ENCODE measurements at places on chromosomes 5 and 9. TPM values are rescaled to one million over a fixed set of nuclear protein-coding genes. Genes with fewer than 3 reads are reported as not detected.

- peak overlapping the region; percentile 55 for H3K27ac ChIP-seq
- no peaks in the 10 kb centered on the region for H3K27me3 ChIP-seq
- H3K36me3 ChIP-seq = no peaks in the 10 kb centered on the region
- peaks cover 19% of the 10 kb centered on the region for H3K4me1 ChIP-seq
- DNase-seq = peak; percentile 88
Measured at GRCh38 chr5:997001-997474, 11.6 kb upstream of the NKD2 start.

The FAM221B gene
- total RNA-seq = not detected

DNA sequence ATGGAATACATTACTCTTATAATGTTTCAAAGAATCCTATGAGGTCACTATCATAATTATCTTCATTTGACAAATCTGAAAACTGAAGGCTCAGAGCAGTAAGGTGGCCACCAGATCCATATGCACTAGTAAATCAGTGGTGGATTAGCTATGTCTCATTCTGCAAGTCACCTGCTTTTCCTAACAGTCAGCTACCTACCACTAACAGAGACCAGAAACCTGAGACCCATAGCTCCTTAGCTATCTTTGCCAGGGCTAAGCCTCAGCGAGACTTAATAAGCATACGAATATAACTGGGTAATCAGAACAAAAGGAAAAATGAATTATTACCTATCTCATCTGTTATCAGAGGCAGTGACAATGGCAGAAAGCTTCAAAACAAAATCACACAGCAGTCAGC, 118.7 kb downstream of the AUH start:
- H3K4me3 ChIP-seq = no peak overlapping the region
- no peak for DNase-seq
- no peaks in the 10 kb centered on the region for H3K4me1 ChIP-seq
- no peak overlapping the region for H3K27ac ChIP-seq
- no peaks in the 10 kb centered on the region for H3K36me3 ChIP-seq

DNA sequence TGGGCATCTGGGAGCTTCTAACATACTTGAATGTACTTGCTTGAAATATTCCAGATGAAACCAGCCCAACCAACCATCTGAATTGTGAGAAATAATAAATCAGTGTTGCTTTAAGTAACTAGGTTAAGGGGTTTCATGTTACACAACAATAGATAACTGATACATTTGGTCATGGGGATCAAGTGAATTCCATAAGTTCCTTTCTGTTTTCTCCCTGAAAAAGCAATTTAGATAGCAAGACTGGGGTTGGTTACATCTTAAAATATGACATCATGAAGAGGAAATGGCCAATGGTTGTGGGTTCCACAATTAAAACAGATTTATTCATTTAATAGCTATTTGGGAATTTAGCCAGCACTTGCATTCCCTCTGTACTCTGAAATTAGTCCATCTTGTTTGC, 559.7 kb downstream of the TLR4 start:
- H3K4me3 ChIP-seq = no peak overlapping the region
- H3K27me3 ChIP-seq = no peaks in the 10 kb centered on the region
- H3K4me1 ChIP-seq = no peaks in the 10 kb centered on the region
- no peak for DNase-seq
- H3K36me3 ChIP-seq = no peaks in the 10 kb centered on the region

The OSTF1 gene
- total RNA-seq = 1.2 TPM

Measured in A673 (cell line).